Peyer's patch (tissue), 4 donors: ENCODE measurements at places on chromosomes 4 and X. TPM values are rescaled to one million over a fixed set of nuclear protein-coding genes. Genes with fewer than 3 reads are reported as not detected.
A peak's percentile ranks its signal among the peaks of the same experiment; 100 is the strongest.

The RNF150 gene
- 9.9 TPM for total RNA-seq

The TLR3 gene
- total RNA-seq: 13.9 TPM

The CT55 gene
- not detected for total RNA-seq

The MAGEB10 gene
- not detected for total RNA-seq

The ZNF718 gene
- 3.5 TPM for total RNA-seq

The NAP1L5 gene
- not detected for total RNA-seq

The CORIN gene
- total RNA-seq: not detected

The JAKMIP1 gene
- 1.2 TPM for total RNA-seq

The GALNTL6 gene
- total RNA-seq: 0.67 TPM

The GASK1B gene
- 10.7 TPM for total RNA-seq

The GPR82 gene
- total RNA-seq: 1.7 TPM

The PTPN13 gene
- 4.2 TPM for total RNA-seq

The CABS1 gene
- total RNA-seq: not detected

The YY2 gene
- total RNA-seq: 4.3 TPM

The MAGEE1 gene
- not detected for total RNA-seq

The GRSF1 gene
- 46.6 TPM for total RNA-seq

The HSD17B13 gene
- not detected for total RNA-seq

- no peak for DNase-seq
Measured at GRCh38 chr4:38696697-38697096, 32.7 kb downstream of the KLF3 start.

GRCh38 chrX:116111934-116112595, 58.5 kb upstream of the AGTR2 start:
- no peak for DNase-seq

DNA sequence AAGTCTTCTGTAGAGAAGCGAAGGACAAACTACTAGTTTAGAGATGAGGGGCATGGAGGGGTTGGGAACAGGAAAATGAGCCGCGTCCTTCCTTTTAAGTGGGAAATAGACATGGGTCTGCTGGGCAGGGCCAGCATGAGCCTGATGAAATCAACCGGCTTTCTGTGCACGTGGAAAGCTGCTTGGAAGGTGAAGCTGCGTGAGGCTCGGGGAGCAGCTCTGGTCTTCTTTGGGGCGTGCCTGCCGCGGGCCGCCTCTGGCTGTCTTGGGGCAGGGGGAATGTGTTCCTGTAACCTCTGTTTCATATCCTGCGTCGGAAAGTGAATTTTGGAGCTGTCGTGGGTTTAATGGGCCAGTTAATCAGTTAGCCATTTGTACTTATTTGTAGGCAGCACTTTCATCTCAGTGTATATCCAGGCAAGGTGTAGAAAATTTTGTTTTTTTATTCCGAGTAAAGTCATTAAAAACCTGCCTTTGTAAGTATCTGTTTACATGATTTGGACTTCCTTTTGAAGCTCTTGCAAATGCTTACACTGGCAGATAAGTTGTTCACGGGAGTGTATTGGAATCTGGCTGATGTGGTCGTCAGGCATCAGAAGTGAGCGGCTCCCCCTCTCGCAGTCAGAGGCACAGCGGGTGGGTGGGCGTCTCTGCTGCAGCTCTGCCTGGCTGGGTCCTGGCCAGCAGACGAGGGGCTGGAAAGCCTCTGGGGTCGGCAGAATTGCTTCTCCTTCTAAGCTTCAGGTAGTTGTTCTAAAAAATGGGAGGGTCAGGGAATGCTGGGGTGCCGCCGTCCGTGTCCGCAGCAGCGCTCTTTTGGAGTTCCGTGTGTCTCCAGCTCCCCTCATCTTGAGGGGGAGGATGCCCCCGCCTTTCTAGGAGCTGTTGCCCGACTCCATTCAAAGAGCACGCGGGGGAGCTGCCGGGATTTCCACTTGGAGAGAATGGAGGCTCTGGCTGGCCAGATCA, 70.5 kb upstream of the HGFAC start:
- no peak for DNase-seq

DNA sequence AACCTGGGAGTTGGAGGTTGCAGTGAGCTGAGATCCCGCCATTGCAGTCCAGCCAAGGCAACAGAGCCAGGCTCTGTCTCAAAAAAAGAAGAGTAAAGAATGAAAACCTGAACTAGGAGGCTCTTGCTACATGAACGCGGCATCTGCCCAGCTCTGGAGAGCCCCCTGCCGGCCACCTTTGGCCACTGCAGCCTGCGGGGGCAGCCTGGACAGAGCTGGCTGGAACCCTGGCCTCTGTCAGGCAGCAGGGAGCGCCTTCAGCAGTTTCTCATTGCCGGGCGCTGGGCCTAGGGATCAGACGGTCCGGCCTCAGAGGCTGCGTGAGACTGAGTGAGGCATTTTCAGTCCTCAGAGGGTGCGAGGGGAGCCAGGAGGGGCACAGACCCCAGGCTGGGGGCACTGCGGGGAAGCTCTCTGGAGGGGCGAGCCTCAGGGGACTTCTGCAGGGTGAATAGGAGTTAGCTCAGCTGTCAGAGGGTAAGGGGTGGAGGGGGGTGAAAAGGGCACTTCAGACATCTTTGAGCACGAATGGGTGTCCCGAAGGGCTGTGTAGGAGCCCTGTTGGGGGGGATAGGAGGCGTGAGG, 17.5 kb downstream of the DOK7 start:
- peak; percentile 70 for DNase-seq

- no peak for DNase-seq
Measured at GRCh38 chrX:63959975-63960374, 175.0 kb upstream of the ARHGEF9 start.

DNA sequence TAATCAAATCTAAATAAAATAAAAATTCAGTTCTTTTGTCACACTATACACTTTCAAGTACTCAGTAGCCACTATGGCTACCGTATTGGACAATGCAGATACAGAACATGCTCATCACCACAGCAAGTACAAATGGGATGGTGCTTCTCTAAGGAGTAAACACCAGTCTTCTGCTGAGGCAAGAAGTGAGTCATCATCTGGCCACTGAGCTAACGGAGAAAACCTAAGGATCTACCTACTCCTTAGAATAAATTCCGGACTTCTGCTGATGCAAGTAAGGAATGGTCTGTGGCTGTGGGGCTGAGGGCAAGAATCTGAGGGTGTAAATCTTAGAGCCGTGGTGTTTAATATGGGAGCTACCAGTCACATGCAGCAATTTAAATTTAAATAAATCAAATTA, 11.3 kb upstream of the RBMXL3 start:
- no peak for DNase-seq

- no peak for DNase-seq
Measured at GRCh38 chr4:63728480-63729177, 680.6 kb downstream of the TECRL start.

DNA sequence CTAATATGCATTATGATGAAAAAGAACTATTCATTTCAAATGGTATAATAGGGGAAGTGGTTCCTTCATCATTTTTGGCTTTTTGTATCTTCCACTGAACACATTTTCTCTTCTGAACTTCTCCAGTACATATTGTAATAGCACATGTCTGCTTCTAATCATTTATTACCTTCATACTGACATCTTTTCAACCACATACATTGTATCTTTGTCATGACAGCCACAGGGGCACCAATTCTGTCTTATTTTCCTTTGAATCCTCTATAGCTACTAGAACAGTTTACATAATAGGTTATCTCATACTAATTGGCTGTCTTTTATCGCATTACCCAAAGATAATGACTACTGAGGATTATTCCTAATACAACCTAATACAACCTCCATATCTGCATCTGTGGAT, 37.7 kb downstream of the PALLD start:
- no peak for DNase-seq

GRCh38 chr4:169012049-169012448, 2.0 kb upstream of the CBR4 start:
- no peak for DNase-seq

GRCh38 chrX:24343719-24344118, 16.7 kb upstream of the SUPT20HL1 start:
- DNase-seq: no peak

GRCh38 chrX:138794246-138794645, 82.7 kb upstream of the FGF13 start:
- no peak for DNase-seq

DNA sequence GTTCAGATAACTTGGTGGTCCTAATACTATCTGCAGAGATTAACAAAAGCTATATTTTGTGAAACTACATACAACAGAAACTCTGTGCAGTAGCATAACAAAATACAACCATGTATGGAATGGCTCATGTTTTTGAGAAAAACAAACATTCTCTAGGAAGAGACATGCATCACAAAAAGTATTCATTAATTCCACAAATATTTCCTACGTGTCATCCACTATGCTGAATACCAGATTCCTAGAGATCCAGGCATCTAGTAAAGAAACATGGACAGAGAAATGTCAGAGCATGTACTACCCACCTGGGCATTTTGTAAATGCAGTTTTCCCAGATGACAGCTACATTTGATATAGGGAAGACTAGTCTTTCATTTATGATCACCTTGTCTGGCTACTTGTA, 248.1 kb downstream of the OPHN1 start:
- DNase-seq: no peak

DNA sequence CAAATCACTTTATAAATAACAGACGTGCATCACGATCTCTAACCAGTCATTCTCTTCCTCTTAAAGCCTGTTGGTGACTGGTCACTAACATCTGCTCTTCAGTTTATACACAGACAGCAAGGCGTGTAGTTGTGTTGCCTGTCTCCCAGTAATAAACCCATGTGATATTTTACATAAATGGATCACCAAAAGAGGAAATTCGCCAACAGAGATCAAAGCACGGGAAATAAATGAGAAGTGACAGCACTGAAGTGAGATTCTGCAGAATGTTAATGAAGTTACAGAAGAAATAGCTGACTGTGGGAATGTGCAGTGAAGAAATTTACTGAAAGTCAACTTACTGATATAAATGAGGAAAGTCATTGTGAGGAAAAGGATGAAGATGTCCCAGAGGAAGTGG, 47.0 kb downstream of the AFF1 start:
- no peak for DNase-seq
